ENCODE measurements at places on chromosomes 2 and 18.

- no peak for DNase-seq
These were observed 20.1 kb upstream of the CCBE1 start for GRCh38 chr18:59717291-59717690.

DNA sequence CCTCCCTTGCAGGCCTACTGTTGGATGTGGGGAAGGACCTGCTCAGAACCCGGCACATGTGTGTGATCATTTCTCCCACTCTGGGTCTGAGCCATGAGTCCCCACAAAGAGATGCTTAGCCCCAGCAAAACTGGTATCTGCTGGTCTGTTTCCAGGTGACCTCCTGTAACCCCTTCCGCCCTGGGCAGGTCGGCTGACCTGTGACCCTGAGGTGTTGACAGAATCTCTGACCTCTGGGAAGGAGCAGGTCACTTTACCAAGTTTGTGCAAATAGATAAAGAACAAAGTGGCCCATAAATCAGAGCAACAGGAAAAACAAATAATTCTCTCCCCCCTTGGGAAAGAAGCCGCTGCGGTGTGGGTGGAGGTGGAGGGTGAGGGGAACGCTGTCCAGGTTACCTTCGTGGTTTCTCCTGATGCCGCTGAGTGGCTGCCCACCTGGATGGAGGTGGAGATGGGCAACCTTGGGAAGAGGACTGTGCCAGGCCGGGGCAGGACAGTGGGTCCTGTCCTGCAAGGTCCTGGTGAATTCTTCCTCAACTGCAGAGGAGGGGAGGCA lies 174.0 kb upstream of the MYCN start:
- no peak for DNase-seq

- DNase-seq, result no peak
These were observed 64.2 kb downstream of the TPO start for GRCh38 chr2:1477196-1478040.

DNA sequence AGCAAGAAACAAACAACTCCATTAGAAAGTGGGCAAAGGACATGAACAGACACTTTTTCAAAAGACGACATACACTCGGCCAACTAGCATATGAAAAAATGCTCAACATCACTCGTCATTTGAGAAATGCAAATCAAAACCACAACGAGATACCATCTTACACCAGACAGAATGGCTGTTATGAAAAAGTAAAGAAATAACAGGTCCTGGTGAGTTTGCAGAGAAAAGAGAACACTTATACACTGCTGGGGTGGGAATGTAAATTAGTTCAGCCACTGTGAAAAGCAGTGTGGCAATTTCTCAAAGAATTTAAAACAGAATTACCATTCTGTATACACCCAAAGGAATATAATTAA lies 130.5 kb downstream of the PLCL1 start:
- no peak for DNase-seq

GRCh38 chr2:20687260-20687832 lies 20.4 kb downstream of the GDF7 start:
- no peak for DNase-seq

- peak; percentile 43 for DNase-seq
These were observed 138.1 kb downstream of the WDR7 start for GRCh38 chr18:56789004-56789888.

GRCh38 chr18:28716338-28716737 lies 539.4 kb upstream of the CDH2 start:
- no peak for DNase-seq

- no peak for DNase-seq
These were observed 149.3 kb downstream of the PIEZO2 start for GRCh38 chr18:11000071-11000470.

DNA sequence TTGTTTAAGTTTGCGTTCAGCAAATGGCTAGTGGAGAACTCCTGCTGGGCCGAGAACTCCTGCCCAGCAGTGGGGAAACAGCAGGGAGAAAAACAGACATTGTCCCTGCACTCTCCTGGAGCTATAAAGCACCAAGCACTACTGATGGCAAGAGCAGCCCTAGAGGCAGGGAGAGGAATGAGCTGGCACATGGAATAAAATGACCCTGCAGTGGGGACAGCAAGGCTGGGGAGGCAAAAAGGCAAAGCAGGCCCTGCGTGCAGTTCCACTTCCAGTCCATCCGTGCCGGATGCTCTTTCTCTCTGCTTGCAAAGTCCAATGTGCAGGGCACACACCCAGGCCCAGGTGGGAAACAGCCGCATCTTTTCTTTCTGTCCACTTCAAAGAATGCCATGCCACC lies 415.5 kb downstream of the LRATD1 start:
- DNase-seq, result no peak

DNA sequence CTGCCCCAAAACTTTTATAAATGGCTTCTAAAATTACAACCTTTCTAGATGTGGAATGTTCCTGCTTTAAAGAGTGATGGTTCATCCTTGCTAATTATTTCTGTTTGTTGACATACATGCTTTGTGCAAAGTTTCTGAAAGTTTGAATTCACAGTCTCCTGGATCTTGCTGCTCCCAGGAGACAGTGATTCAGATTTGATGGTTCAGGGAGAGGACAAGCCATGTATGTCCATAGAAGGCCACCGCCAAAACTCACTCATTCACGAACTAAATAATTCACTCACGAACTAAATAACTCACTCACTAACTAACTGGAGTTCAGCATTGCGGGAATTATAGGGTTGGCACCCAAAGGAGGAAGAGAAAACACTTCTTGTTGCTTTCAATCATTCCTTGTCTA lies 416.5 kb upstream of the ZEB2 start:
- DNase-seq, result peak; percentile 67

DNA sequence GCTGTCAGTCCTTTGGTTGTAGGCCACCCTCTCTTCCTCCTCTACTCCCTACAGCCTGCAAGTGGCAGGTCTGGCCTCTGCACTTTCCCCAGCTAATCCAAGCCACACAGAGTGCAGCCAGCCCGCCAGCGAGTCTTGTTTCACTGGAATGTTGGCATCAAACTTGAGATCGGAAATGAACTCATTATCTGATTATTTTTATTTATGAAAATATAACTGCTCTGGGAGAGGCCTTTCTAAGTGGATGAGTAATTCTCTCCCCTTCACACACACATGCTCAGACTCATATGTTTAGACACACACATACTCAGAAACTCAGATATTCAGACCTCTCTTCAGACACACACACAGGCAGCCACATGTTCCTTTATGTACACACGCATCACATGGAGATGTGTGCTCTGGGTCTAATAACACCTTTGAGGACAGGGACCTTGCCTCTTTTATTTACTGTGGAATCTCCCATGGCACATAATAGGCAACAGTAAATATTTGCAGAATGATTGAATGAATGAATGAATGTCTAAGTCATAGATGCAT lies 151.3 kb downstream of the ZFP36L2 start:
- peak; percentile 98 for DNase-seq

DNA sequence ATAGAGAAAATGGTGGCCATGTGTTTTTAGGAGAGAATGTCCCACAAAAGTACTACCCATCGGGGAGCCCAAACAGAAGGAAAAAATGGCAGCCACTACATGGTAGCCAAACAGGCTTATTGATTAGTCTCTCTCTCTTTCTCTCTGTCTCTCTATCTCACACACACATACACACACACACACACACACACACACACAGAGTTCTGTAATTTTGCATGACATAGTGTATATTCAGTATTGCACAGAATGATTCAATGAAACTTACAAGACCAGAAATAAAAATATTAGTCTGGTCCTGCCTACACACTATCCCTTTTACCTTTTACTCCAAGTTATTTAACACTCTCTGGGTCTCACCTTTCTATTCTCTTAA lies 124.8 kb upstream of the SLC39A10 start:
- DNase-seq, result no peak

DNA sequence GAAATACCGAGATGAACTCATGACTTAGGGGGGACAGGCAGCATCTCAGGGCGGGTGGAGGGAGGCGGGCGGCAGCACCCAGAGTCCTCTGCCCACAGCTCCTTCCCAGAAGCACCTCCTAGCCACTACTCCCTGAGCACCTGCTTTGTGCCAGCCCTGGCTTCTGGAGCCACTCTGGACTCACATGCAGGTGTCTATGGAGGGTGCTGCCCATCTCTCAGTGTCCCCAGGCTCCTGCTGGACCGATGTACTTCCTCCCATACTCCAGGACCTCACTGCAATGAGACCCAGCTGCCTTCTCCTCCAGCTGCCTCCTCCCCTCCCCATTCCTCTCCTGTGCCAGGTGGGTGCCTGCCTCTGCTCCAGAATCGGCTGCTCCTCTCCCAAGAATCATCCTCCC lies 22.1 kb upstream of the OTOS start:
- DNase-seq, result no peak

DNA sequence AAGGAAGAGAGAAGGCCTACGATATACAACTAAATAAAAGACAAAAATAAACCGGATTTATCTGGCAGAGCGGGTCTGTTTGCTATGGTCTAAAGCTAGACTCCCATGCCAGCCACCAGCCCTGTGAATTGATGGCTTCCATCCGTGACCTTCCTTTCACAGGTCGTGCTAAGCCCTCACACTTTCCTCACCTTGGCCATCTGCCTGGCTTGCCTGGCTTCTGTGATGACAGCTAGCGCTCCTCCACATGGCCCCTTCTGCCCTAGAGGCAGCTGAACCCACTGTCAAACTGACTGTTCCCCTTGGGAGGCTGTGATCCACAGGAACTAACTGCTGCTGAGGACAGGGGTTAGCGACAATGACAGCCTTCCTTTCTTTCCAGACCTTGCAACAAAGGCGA lies 32.5 kb downstream of the GAREM1 start:
- DNase-seq, result no peak

DNA sequence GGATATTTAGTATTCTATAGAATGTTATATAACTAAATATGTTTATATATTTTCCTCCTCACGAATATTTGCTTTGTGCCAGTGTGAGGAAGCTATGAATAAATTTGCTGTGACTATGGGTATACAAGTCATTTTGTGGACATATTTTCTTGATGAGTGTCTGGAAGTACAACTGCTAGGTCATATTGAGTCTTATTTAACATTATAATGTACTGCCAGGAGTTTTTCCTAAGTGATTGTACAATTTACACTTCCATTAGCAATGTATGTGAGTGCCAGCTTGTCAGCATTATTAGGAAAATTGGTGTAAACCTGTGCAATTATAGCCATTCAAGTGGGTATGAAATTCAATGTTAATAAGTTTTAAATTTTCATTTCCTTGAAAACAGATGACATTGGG lies 1328.9 kb upstream of the TMEFF2 start:
- DNase-seq, result no peak

DNA sequence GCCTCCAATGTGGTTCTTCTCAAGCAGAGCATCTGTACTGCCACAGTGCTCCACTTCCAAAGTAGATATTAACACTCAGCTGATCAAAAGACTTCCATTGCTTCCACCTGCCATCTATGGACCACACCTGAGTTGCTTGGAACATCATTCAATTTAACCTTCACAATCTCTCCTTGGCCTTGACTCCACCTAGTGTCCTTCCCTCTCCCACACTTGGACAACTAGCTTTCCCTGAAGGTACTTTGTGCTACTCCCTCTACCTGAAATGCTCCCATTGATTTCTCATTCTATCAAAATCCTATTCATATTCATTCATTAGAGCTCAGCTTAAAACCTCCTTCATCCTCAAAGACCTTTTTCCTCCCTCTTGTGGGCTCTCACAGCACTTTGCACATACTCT lies 48.7 kb downstream of the SOWAHC start:
- DNase-seq, result no peak

DNA sequence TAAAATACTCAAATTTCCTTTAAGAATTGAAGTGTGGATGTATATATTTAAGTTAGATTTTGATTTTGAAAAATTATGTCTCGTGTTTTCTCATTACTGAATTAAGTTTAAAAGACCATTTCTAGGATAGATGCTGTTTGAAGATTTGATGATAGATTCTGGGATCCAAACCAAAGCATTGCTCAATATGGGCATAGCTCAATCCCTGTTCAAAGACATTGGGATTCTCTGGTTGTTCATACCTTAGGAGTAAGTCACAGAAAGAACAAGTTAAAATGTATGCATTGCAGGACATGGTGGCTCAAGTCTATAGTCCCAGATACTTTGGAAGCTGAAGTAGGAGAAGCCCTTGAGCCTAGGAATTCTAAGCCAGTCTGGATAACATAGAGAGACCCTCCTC lies 622.3 kb downstream of the ADCYAP1 start:
- DNase-seq, result no peak

DNA sequence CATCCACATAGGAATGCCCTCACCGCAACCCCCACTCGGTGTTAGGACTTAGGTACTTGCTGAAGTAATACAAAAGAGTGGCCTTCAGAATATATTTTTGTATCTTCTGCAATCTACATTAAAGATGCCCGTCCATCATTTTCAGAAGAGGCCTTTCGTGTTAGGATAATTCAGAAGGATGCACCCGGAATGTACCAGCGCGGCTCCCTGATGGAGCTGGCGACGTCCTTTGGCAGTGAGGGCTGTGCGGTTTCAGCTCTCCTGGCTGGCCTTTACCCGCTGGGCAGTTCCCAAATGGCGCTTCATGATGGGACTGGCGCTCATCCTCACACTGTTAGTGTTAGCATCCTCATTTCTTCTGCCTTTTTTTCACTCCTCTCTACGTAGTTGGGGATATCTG lies 15.3 kb downstream of the TWIST2 start:
- DNase-seq, result peak; percentile 73

- peak; percentile 89 for DNase-seq
These were observed 678.9 kb upstream of the FANCL start for GRCh38 chr2:58920001-58920400.

DNA sequence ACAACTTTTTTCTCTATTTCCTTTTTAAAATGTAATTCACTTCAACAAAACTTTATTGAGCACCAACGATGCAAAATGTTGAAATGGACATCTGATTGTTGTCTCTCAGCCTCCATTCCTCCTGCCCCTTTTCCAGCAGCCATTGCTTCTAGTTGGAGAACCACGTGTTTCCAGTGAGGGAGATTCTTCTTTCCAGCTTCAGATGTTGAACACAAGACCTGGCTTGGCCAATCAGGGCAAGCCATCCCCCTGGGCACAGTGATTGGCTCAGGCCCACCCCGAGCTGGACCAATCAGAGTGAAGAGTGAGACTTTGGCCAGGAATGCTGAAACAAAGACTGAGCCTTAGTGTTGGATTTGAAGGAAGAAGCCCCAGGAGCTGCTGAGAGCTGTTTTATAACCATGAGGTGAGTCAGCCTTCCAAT lies 59.0 kb downstream of the E2F6 start:
- DNase-seq, result peak; percentile 96

DNA sequence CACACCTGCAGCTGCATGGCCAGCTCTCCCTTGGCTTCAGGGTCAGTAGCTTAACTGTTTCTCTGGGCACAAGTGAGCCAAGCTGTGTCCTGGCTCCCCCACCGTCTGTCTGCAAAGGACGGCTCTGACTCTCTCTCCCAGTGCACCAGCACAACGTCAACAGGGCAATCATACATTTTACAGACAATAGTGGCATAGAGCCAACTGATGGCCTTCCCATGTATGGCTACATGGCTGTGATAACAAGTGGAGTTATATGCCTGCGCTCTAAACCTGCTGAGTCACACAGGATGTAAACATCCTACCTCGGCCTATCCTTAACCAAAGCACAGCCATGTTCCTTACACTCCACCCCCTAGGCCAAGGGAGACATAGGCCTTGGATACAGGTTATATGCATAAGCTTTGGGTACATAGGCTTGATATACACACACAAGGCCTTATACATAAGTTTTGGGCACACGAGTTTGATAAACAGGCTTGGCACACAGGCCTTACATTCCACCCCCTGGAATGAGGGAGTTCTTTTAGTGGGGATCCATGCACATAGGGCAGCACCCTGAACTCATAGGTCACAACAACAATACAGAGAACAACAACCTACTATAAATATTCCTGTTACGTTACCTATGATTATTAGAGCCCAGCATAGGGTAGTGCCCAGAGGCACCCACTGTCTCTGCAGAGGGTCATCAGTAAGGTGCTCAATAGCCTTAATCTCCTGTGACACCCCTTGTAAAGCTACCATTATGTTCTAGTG lies 17.7 kb downstream of the PHOSPHO2 start:
- no peak for DNase-seq

- DNase-seq, result no peak
These were observed 82.8 kb upstream of the PPP1CB start for GRCh38 chr2:28668880-28669279.
